ENCODE measurements at places on chromosomes 7 and 10.
A peak's percentile ranks its signal among the peaks of the same experiment; 100 is the strongest.

- DNase-seq: no peak
Measured at GRCh38 chr7:23419160-23419559, 51.1 kb downstream of the IGF2BP3 start.

GRCh38 chr7:33039257-33039902 is 23.2 kb downstream of the NT5C3A start:
- no peak for DNase-seq

DNA sequence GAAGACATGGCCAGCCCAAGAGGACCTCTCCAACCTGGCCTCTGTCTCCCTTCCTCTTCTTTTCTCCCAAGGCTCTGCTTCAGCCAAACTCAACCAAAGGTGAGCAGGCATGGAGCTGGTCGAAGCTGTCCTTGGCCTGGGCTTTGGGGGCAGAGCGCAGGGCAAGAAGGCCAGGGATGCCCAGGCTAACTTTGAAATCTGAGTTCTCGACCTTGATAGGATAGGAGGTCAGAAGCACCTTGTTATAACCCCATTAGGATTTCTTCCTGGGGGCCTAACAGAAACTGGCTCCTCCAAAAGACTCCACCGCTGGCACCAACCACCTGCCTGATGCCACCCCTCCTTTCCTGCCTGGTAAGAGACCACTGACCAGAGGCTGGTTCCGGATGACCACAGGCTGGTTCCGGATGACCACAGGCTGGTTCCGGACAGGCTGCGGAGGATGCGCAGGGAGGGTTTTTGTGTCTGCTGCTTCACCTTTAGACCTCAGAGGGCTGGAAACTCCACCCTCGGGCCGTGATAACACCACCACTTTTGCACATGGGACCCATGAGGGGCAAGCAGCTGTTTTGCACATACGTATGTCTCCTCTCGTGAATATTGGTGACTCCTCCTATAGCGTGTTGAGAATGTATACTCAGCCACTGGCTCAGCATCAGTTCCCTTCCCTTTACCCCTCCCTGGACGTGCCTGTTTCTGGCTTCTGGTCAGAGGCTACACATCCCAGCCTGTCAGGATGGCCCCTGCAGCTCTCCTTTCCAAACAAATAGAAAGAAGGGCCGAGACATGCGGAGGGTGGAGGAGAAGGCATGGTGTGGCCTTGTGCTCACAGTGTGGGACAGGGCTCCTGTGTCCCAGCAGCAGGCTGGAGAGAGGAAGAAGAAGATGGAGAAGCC is 140.1 kb downstream of the DNAJB6 start:
- DNase-seq: no peak

DNA sequence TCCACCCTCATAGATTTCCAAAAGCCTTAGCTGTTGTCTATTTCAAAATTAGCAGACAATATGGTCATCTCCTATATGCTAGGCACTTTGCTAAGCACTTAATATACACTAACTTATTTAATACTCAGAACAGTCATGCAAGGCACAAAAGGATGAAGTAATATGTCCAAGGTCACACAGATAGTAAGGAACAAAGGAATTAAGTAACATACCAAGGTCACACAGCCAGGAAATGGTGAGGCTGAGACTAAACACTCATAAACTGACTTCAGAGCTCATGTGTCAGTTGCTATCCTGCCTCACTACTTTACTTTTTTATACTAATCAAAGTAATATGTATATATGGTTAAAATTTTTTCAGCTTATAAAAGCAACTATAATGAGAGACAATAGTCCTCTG is 23.6 kb upstream of the HIBADH start:
- peak; percentile 17 for DNase-seq

GRCh38 chr7:140525743-140526142 is 46.4 kb upstream of the MKRN1 start:
- peak; percentile 67 for DNase-seq

DNA sequence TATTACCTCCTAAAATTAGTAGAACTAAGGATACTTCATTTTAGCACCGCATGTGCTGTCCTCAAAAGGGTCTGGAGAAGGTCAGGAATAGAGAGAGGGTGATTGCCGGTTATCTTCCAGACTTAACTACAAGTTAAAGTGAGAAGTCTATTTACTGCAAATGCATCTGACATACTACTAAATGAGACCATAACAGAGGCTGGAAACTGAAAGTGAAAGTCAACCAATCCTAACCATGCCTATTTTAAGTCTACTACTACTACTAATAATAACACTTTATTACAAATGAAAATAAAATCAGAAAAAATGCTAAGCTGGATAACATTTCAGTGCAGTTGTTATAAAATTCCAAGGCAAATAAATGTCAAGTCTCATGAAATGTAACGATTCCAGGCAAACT is 244.7 kb downstream of the KIF20B start:
- no peak for DNase-seq

DNA sequence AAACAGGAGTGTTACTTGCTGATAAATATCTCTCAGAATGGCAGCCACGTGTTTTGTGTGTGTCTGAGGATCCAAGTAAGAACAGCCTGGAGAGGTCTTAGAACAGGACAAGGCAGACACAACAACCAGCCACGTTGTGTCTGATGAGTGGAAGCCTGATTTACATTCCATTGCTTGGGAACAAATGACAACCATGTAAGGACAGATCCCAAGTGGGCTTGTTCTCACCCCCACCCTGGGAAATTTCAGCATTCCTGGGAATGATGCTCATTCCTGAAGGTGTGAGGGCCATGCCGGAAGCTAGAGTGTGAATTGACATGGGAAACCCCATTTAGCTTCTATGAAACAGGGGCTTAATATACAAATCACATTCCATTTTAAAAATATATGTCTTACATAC is 35.9 kb downstream of the IL6 start:
- no peak for DNase-seq

- DNase-seq: no peak
Measured at GRCh38 chr10:23194966-23195845, 3.1 kb downstream of the PTF1A start.

- no peak for DNase-seq
Measured at GRCh38 chr10:77552252-77552651, 85.4 kb downstream of the KCNMA1 start.

- DNase-seq: no peak
Measured at GRCh38 chr10:74207691-74208480, 56.9 kb downstream of the ADK start.

DNA sequence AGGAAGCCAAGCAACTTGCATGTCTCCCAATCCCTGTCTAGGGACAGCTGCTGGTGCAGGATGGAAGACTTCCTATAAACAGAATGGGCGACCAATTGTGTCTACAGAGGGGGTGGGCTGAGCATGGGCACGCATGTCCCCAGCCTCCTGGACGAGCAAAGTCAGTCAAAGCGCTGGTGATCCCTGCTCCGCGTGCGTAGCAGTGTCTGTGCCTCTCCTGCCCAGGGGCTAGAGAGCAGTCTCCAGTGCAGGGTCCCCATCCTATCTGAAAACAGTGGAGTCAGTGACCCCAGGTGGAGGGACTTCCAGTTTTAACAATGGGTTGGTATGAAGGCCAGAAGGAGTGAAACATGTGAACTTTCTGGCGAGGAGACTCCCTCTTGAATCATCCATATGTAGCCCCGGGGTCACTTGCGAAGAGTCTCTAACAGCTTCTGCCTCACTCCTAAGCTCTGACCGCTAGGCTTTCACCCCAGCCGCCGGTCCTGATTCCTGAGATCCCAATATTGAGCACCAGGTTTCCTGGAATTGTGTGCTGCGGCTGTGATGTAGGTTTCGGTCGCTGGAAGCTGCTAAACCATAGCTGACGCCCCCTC is 714 bp upstream of the CASP2 start:
- no peak for DNase-seq

- DNase-seq: no peak
Measured at GRCh38 chr10:109178591-109178990, 744.7 kb downstream of the XPNPEP1 start.

DNA sequence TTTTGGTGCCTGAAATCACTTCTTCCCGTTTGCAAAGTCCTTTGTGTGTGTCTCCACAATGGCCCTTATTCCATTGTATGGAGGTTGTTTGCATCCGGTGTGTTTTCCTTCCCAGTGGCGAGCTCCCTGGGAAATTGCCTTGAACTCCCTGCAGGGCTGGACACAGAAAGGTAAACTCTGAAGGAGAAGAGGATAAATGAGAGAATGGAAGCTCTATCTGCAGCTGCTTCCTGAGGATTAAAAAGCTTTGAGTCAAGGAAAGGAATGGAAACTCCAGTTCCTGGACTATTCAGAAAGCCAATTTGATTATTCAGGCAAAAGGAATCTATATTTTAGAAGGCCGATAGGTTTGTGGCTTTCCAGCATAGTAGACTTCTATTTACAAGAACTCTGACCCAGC is 4.4 kb upstream of the GRK5 start:
- DNase-seq: peak; percentile 68

DNA sequence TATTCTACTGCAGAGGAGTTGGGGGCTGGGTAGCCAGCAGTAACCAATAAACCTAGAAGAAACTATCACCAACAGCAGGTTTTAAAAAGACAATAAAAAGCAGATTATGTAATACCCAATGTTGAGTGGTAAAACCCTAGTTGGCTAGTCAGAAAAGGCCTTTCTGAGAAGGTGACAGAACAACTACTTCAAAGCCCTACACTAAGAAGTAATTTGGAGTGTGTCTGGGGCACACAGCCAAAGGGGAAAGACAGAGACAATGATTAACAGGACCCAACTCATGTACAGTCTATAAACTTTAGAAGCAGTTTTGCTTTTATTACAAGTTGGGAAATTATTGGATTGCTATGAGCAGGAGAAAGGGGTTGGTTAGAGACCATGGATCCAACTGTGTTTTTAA is 77.2 kb upstream of the TMEM106B start:
- DNase-seq: no peak

- no peak for DNase-seq
Measured at GRCh38 chr10:49183596-49184542, 4.3 kb downstream of the TMEM273 start.

GRCh38 chr7:112788778-112789343 is 1.3 kb downstream of the TMEM168 start:
- DNase-seq: no peak

- DNase-seq: no peak
Measured at GRCh38 chr7:142331941-142332340, 74.1 kb upstream of the PRSS58 start.

DNA sequence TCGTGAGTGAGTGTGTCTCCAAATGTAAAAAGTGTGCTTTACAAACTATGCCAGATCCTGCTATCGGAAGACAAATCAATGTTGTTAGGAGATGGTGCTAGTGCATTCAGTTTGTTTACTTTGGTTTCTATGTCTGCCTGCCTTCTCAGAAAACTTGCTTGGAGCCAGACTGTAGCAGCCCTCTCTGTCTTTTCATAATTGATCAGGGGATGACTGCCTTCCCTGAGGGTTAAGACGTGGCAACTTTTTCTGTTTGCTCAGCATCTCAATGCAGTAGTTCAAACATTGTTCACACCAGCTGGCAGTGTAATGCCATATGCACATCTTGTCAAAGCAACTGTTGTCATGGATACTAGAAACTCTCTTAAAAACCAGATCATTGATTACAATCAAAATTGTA is 118.5 kb downstream of the FOXP2 start:
- DNase-seq: no peak

GRCh38 chr7:15828881-15829280 is 142.4 kb upstream of the MEOX2 start:
- DNase-seq: no peak

GRCh38 chr7:158539711-158540146 is 47.9 kb downstream of the PTPRN2 start:
- no peak for DNase-seq

GRCh38 chr7:158613481-158613880 is 25.9 kb upstream of the PTPRN2 start:
- DNase-seq: no peak

- DNase-seq: no peak
Measured at GRCh38 chr10:19767876-19768275, 48.4 kb upstream of the PLXDC2 start.

GRCh38 chr7:87128861-87129267 is 23.4 kb upstream of the DMTF1 start:
- DNase-seq: no peak

GRCh38 chr10:61001731-61002122 is 57.7 kb upstream of the RHOBTB1 start:
- no peak for DNase-seq

- peak; percentile 56 for DNase-seq
Measured at GRCh38 chr7:55964261-55965099, at the start of gene NIPSNAP2. Gene NIPSNAP2 (plus strand): TSS chr7:55964585. CDS start chr7:55964610, 25 bp downstream.

- peak; percentile 38 for DNase-seq
Measured at GRCh38 chr10:62651341-62651740, 153.2 kb upstream of the ADO start.

- DNase-seq: no peak
Measured at GRCh38 chr7:65910237-65910636, 37.4 kb downstream of the VKORC1L1 start.

DNA sequence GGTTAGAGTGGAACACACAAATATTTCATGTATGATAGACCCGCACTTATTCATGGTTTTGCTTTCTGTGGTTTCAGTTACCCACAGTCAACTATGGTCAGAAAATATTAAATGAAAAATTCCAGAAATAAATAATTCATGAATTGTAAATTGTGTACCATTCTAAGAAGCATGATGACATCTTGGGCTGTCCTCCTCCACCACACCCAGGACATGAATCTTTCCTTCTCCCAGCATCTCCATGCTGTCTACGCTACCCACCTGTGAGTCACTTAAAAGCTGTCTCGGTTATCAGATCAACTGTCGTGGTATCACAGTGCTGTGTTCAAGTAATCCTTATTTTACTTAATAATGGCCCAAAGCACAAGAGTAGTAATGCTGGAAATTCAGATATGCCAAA is 419.6 kb upstream of the NRP1 start:
- DNase-seq: no peak

DNA sequence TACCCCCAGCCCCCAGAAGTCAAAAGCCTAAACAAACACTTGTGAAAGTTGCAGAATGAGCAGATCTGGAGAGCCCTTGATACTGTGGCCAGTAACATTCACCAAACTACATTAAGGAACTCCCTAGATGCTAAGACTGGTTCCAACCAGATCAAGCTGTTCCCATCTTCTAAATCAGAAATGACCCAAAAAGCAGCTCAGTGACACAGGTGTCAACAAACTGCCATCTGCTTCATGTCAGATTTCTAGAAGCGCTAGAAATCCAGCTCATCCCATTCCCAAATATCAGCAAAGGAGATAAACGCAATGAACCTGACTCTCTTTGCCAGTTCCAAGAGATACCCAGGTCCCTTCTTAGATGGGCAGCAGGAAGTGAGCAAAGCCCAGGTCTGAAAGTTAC is 90.6 kb downstream of the GFRA1 start:
- no peak for DNase-seq

DNA sequence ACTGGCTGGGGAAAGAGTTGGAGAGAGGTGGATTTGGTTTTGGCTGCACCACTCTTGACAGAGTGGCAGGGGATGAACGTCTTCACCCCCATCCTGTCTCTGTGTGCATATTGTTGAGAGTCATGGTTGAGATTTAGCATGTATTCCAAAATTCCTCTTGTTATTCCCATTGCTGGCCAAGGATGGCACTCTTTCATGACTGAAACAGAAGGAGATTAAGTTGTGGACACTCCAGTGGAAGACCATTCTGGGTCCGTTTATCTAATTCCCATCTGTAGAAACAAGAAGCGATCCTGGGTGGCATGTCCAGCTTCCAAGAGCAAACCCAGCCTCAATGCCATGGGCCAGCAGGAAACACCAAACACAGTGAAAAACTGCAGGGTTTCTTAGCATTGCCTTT is 469.0 kb upstream of the IGFBP3 start:
- peak; percentile 24 for DNase-seq

- peak; percentile 59 for DNase-seq
Measured at GRCh38 chr7:139737221-139738100, 40.3 kb downstream of the HIPK2 start.

Data from fibroblast of skin of right quadriceps (primary cell).